ENCODE measurements at places on chromosomes 7 and 10.

DNA sequence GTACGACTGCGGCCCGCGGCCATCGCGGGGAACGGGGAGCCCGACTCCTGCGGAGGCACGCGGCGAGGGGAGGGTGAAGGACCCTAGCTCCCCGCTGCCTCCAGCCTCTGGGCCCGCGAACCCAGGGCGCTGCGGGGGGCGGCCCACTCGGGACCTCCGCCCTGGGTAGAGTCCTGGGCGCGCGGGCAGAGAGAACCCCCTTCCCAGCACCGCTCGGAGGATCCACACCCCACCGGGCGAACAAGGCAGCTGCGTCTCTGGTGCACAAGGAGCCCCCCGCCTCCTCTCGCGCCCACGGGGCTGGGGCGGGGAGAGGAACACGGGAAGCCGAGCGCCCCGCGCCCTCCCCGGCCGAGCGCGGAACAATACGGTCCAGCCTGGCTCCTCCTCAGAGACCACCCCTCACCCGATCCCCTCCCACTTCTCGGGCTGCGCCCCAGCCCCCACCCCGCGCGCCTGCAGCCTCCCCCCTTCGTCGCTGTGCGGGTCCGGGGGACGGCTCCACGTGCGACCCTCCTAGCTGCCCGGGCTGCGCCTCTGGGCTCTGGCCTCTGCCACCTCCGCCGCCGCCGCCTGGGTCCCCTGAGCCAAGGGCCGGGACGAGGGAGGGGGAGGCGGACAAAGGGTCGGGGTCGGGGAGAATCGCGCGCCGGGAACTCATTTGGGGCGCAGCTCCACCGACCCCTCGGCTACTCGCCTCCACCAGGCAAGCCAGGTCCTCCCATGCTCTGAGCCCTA lies at the start of gene WDR86:
WDR86 (minus strand) TSS at position 372 of the 738 bp plus-strand sequence. CDS start 449 bp downstream, outside the sequence.
- no peak for DNase-seq

- no peak for DNase-seq
Measured at GRCh38 chr10:16788778-16789177, 28.4 kb downstream of the RSU1 start.

GRCh38 chr7:25116621-25117020 lies 8.4 kb downstream of the CYCS start:
- no peak for DNase-seq

GRCh38 chr10:127149501-127150081 lies 46.8 kb downstream of the INSYN2A start:
- no peak for DNase-seq

DNA sequence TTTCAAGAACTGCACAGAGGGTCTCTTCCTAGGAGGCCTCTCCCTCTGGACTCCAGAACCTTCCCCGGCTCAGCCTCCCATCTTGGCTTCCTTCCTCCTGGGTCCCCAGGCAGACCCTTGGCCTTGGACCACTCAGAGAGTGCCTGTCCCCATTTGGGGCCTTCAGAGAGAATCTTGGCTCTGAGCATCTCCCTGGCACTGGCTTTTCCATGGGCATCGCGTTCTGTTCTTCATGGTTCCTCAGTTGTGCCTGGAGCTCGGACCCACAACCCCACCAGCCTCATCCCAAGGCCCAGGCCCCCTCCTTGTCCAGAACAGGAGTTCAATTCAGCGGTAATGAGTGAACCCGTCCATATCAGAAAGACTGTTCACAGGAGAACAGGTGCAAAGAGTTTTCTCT lies 73.4 kb downstream of the VIPR2 start:
- no peak for DNase-seq

DNA sequence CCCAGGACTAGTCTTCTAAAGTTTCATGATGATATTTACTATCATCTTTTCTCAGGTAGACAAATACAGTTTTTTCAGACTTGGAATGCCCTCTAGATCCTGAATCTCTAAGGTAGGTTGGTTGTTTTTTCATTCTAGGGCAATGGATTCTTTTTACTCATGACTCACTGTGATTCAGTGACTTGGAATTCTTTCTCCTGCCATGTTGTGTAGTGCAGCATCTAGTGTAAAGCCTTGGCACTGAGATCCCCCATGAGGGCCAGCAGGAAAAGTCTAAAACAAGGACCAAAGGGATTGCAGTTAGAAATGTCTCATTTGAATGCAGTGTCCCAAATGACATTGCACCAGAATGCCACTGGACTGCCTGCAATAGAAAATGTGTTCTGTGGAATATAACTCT lies 430.4 kb downstream of the NEBL start:
- DNase-seq: no peak

- DNase-seq: no peak
Measured at GRCh38 chr10:123663522-123663921, 2.6 kb upstream of the GPR26 start.

DNA sequence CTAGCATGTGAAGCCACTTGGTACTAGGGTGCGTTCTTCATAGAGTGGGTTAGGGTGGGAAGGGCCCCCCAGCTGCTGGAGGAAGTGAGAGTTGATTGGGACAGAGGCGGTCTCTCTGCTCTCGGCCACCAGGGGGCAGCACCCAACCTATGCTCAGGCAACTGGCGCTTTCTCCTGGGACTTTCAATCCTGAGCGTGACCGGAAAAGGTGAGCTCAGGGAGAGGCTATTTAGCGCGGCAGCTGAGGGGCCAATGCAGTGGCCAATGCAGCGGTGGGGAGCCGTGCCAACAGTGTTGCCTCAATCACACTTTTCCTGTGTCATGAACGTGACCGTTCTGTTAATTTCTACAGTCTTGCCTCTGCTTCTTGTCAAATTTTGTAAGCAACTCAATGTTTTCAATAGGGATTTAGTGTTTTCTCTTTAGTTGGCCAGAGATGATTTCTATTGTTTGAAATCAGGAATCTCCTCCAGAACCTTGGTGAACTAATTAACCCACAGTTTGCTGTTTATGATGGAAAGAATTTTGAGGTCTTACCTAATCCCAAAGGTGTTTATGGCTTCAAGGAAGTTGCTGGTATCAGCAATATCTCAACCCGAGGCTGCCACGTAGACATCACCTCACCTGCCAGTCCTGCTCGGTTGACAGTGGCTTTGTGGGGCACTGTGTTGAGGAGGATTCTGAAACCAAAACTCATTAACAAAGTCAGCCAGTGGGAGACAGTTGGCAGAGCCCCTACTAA lies 67.9 kb upstream of the PDZD8 start:
- DNase-seq: peak; percentile 66

DNA sequence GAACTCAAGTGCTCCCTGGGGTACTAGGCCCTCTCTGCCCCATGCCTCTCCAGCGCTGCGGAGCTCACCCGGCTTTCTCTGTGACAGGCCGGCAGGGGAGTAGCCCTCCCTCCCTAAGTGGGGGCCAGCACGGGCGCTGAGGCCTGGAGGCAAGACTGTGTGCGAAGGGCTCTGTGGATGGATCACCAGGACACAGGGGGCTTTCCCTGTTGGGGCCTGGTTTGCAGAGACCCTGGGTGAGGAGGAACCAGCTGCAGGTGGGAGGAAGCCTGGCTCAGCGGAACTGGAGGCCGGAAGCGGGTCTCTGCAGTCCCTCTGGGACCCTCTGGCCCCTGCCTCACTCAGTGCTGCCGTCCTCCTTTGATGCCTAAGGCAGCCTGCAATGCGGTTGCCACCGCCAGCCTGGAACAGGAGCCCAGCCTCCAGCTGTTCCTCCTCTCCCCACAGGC lies 106.0 kb downstream of the CYTH3 start:
- no peak for DNase-seq

DNA sequence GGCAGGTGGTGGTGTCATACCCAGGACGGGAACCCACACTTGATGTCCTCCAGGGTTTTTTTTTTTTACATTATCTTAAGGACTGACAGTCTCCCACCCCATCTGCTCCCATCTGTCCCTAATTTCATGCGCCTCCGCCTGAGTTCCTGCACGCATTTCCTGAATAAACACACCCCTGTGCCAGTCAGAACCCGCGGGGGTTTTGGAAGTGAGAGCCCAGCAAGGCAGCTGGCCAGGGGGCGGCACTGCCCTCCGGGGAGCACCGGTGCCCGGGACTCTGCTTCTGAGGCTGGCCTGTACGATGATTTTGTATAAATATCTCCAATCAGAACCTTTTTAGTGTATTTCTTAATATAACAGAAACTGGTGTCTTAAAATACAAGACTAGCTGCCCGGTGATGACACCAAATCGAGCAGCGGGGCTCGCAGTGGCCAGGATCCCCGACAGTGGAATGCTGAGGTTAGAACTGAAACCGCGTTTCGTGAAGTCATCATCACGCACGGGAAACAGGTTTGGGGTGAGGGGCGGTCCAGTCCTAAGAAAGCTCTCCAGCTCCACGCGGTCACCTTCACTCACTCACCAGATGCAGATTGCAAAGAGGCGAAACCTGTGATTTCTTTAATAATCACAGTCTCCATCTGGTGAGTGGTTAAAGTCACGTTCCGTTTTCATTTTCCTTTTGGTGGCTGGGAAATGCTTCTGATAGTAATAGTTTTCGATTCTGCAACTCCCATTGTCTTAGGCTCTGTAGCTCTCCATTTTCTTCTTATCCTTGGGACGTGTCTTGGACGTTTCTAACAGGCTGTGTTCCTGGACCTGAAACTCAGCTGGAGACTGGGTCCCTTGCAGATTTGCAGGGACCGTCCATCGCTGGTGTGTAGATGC lies 19.7 kb downstream of the BNIP3 start:
- DNase-seq: no peak

All from activated CD4-positive, CD25-positive, alpha-beta regulatory T cell treated with anti-CD3 and anti-CD28 coated beads, Interleukin-2, amount 50 U/mL, for 72 hours (primary cell).